Fibroblast of skin of scalp (primary cell): ENCODE measurements at places on chromosomes 5 and 9.

DNA sequence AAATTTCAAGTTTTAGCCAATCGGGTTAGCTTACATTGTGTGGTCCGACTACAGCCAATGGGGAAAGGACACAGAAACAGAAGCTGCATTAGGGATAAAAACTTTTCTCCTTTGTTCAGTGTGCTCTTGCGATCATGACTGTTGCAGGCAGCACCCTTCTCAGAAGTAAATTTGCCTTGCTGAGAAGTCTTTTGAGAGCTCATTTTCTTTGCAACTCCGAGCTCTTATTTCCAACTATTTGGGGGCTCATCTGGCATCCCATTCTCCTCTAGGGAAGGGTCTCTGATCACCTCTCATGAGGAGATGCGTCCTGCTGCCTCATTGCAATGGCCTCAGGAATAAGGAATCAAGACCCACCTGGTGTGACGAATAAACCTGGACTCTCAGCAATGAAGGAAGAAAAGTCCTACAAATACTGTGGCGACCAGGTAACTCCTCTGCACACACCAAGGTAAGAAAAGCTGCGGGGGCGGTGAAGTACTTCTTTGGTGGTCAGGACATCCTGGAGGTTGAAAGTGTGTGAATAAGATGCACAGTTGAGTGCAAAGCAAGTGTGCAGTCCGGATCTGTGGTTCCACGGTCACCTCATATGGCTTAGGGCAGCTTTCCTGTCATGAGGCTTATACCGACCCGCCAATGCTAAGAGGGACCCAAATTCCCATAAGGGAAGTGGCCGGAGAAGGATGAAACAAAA is 20.4 kb downstream of the CNOT8 start:
- DNase-seq: peak; percentile 11

DNA sequence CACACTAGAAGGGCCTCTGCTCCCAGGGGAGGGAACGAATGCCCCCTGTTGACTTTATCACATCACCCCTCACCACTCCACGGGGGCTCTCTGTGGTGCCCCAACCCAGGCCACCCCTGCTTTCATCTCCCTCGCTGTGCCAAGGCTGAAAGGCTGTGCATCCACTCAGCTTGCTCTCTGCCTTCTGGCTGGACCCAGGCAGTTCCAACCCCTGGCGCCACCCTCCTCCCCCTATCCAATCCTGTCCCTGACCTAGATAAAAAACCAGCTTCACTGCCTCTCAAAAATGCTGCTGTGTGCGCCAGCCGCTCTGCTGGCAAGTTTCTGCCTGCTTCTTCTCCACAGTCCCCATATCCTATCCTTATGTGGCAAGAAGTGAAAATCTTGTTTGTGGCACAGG is 22.4 kb upstream of the CORO2A start:
- DNase-seq: no peak

GRCh38 chr5:1319436-1320256 is 24.8 kb upstream of the TERT start:
- no peak for DNase-seq

DNA sequence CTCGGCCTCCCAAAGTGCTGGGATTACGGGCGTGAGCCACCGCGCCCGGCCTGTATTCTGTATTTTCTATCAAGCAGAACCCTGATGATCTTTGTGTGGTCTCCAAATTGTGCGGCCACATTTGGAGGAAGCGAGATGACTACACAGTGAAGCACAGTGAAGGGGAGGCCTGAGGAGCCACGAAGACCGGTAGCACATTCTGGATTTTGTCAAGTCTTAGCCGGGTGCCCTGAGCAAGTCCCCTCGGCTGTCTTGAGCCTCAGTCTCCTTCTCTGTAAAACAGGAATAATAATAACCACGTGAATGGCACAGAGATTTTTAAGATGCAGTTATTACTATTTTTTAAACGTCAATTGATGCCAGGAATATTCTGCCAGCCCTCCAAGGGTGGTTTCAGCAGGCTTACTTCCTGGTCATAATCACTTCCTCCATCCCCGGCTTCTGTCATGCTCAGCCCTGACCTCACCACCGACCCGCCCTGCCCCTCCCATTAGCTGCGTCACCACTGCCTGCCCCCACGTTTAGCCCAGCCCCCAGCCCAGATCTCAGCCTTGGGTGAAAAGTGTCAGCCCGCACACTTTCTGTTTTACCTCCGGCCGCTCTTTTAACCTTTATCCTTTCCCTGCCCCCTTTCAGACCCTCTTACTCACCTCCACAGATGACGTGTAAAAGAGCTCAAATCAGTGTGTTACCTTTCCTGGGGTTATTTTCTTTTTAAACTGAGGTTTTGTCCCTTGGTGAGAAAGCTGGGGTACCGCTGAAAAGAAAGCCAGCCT is 27.0 kb upstream of the ERGIC1 start:
- peak; percentile 83 for DNase-seq

- peak; percentile 65 for DNase-seq
Observed at GRCh38 chr9:18441261-18441660, 32.7 kb upstream of the ADAMTSL1 start.

- no peak for DNase-seq
Observed at GRCh38 chr5:111834926-111835599, 78.1 kb upstream of the NREP start.

GRCh38 chr9:128341435-128341849 is 1.1 kb downstream of the SLC27A4 start:
- peak; percentile 63 for DNase-seq

DNA sequence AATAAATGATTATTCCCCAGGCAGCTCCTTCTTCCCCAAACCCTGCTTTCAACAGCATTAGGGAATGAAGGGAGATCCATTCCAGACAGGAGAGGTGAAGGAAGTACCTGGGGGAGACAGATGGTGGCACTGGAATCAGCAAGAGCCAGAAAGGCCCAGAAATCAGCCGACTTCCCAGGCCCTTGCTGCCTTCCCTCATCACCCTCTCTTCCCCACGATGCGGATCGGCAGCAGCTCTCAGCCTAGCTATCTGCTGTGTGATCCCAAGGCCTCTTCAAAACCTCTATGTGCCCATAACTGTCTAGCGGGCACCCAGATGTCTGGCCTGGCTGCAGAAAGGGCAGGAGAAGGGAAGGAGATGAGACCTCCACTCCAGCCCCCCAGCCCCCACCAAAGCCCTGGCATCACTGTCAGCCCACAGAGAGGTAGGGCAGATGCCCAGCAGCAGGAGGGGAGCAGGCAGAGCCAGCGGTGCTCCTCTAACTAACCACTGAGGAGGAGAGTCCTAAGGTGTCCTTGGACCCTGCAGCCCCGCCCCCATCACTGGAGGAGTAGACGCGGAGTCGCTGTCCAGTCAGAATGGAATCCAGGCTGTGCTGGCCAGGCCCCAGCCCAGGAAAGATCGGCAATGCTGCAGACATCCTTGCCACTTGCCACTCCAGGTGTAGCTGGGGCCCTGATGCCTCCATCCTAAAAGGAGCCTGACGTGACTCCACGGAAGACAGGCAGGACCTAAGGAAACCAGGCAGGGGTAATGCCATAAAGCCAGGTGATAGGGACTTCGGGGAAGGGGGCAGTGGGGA is 12.7 kb downstream of the CNTFR start:
- no peak for DNase-seq

DNA sequence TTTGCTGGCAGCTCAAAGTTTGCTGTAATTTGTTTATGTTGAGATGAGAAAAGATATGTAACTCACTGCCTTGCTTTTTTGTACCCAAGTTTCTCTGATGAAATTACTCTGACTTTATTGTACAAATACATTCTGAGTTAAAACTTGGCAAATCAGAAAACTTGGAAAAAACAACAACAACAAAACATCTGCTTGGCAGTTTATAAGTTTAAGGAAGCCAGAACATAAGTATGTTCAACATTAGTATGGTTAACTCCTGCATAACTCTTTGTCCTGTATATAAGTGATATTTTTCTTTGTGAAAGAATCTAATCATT is 233.1 kb downstream of the MAST4 start:
- no peak for DNase-seq

DNA sequence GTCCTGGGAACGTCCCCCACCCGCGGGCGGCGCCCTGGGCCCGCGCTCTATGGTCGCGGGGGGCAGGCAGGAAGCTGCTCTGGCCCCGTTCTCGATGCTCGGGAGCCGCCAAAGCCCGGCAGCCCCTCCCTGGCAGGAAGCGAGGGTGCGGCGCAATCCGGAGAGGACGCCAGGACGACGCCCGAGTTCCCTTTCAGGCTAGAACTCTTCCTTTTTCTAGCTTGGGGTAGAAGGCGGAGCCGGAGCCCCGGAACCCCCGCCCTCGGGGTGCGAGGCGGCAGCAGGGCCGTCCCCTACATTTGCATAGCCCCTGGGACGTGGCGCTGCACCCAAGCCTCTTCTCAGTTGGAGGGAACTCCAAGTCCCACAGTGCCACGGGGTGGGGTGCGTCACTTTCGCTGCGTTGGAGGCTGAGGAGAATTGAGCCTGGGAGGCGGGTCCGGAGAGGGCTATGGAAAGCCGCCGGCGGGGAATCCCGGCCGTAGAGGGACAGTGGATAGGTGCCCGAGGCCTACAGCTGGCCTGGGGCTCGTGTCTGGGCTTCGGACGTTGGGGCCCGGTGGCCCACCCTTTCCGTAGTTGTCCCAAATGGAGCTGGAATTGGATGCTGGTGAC is at the start of the genes CREB3 and TLN1:
Gene CREB3 (plus strand): TSS at position 482 of the 615 bp plus-strand sequence. CDS start 107 bp downstream, at position 589.
Gene TLN1 (minus strand): TSS at position 11 of the 615 bp plus-strand sequence. CDS start 6,501 bp downstream, outside the sequence.
- peak; percentile 99 for DNase-seq

- no peak for DNase-seq
Observed at GRCh38 chr9:70490478-70490877, 76.0 kb upstream of the KLF9 start.

DNA sequence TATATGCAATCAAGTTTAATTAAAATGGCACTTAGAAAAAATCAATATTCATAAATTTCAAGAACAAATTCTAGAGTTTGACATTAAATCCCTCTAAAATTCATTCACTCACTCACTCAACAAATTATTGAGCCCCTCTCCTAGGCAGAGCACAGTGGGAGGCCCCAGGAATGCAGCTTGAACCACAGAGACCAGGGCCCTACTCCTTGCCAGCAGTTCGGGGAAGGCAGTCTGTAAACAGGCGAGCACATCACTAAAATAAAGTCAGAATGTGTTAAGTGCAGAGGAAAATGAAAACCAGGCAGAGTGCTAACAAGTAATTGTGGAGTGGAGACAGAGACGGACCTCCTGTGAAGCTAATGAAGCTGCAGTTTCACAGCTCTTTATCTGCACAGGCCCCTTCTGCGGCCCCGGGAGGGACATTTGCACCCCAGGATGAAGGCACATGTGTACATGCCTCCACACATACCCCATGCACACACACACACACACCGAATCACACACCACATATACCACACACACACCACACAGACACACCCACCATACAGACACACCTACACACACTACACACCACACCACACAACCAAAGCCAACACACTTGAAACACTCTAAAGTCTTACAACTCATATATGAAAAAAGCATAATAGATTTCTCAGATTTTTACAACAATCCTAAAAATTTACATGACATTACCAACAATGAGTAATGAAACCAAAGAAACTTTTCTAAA is 40.5 kb downstream of the BHMT start:
- DNase-seq: peak; percentile 39

DNA sequence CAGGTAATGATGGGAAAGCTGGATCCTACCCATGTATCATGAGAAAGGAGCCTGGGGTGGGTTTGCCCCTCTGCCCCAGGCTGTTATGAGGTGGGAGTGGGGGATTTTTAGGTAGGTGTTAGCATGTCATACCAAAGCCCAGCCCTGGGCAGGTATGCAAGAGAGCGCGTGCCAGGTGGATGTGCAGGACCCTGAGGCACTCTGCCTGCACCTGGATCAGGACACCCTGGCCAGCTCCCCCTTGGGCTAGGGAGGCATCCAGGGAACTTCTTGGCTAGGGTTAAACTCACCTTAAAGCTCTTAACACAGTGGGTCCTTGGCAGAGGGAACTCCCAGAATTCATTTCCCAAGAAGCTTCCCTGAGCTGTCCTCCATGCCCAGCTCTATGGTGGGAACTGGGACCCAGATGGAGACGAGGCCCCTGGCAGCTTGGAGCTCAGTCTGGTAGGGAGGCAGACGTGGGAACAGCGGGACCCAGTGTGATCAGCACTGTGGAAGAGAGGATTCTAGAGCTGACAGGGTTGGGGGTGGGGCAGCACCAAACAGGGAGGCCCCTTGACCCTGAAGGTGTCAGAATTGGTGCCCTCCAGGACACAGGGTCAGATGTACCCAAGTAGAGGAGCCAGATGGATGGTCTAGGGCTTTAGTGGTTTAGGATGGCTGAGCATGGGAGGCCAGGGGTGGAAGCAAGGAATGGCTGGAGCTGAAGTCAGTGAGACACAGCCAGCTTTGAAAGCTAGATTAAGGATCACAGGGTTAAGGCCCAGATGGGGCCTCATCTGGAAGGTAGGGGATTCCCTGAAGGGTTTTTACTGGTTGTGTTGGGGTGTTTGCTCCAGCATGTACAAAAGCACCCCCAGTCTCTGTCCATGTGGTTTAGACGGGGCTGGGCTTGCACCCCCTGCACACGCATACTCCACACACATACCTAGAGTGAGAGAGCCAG is 2.2 kb upstream of the PRR7 start:
- no peak for DNase-seq

DNA sequence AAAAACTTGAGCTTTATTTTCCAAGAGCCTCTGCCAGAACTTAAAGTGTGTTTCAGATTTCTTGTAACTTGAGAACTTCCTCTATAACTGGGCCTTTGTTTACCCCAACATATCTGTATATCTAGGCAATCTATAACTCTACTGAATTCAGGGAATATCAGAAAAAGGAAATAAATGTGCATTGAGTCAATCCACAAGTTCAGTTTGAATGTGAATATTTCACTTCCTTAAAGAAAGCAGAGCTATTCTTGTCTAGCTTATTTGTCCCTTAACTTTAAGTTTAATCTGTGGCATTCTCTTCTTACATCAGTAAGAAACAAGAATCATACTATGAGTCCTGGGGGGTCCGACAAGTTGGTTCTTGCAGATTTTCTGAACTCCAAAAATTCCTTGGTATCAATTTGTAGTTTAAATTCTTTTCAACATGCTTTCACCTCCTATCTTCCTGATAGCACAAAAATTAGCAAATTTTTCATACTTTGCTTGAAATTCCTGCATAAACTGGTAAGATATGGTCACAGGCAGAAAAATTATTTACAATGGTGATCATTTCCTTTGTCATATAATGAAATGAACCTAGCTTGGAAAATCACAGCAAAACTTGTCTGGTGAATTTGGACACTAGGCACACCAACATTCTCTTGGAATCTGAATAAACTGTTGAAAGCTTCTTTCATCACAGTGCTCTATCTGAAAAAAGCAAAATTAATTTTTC is 19.8 kb upstream of the ITGA1 start:
- DNase-seq: no peak

DNA sequence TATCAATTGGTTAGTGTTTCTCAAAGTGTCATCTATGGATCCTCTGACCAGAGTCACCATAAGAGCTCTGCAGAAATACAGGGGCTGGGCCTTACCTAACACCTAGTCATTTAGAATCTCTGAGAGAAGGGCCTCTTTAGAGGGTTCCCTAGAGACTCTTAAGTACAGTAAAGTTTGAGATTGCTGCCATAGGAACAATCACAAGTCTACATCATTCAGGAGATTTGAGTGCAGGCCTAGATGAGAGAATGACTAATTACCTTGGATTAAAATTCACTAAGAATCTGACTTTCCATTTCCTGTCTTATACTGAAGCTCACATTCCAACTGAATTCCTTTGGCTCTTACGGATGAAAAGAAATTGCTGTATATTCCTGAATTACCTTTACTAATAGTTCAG is 182.1 kb upstream of the PTGER4 start:
- DNase-seq: peak; percentile 15

GRCh38 chr9:105046907-105047741 is 119.2 kb upstream of the ABCA1 start:
- peak; percentile 15 for DNase-seq
